Activated T-cell treated with anti-CD3 and anti-CD28 coated beads, Interleukin-2, amount 50 U/mL, for 48 hours (primary cell): ENCODE measurements at places on chromosomes 1 and 21.

GRCh38 chr1:47761974-47762373 is 235.2 kb downstream of the TRABD2B start:
- no peak for DNase-seq

DNA sequence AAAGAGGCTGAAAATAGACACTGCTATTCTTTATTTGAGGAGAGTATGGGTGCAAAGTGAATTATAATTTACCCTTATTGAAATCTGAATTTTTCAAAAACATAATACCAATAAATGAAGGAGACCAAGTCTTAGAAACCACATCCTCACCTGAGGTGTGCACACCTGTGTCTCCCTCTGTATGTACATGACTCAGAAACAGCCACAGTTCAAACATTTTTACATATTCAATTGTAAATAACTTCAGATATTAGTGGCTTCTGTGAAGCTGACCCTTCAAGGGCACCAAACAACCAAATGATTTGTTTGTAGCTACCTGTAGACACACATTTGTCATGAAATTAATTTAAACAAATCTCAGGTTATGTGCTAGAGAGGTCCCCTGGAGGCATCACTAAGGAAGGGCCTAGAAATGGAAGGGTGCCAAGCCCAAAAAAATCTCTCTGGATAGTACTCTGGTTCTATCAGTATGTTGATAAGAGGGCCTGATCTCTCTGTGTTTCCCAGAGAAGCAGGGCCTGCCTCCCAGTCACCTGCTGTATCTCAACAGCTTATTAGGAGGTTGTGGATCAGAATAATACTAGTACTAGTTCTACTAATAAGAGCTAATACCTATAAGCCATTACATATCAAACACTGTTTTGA is 28.1 kb downstream of the ERI3 start:
- DNase-seq = no peak

DNA sequence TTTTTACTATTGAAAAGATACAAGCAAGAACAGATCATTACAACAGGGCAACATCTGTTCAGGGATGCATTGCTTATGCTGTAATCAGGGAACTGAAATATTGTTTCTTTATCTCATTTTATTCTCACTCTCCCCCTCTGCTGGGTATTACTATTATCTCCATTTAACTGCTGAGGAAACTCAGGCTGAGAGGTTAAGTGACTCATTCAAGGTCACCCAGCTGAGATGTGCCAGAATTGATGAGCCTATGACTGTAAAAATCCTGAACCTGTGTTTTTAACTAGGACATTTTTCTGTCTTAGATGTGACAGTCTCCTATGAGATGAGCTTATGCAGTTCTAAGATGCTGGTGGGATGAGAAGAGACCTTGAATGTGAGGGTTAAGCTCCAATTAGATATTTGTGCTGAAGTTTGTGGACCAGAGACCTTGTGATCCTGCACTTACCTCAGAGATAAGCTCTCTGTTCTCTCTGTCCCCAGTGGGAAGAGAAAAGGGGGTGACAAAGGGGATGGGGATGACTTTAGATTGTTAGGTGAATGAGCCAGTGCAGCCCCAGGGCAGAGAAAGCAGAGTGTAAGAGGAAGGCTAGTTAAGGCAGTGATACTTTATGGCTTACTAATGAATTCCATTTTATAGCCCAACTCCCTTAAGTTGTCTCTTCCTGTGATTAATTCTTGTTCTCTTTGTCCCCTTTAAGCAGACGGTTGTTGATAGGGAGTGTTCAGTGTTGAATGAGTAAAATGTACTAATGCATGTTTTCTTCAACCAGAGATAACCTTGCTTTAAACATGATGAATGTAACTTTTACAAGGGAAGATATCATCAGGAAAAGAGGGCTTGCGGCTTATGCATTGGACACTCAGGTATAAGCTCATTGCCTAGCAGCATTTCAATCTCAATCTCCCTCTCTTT is 111.4 kb downstream of the HLX start:
- DNase-seq = no peak

- no peak for DNase-seq
Measured at GRCh38 chr21:41369920-41370839, 8.4 kb downstream of the MX2 start.

- no peak for DNase-seq
Measured at GRCh38 chr1:145999321-146000024, 3.1 kb upstream of the TXNIP start.

- no peak for DNase-seq
Measured at GRCh38 chr1:227280836-227281235, 37.5 kb downstream of the CDC42BPA start.

DNA sequence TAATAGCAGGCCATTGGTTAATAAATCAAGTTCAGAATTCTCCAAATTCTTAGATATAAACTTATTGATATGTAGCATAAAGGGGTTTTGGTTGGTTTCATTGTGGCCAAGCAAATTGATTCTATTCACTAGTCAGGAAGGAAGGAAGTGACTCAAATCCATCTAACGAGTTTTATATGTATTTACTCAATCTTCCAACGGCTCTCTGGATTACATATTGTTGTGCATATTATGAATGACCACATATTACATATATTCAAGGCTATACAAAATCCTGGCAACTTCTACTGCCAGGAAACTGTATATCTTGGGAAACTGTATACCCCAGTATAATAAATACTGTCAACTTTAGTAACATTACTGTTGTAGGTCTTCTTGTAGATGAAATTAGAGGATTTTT is 20.1 kb upstream of the PDE4B start:
- no peak for DNase-seq

GRCh38 chr1:27322569-27323240 is 742 bp downstream of the TMEM222 start:
- no peak for DNase-seq

- DNase-seq = no peak
Measured at GRCh38 chr1:183318433-183318832, 99.7 kb downstream of the NMNAT2 start.

DNA sequence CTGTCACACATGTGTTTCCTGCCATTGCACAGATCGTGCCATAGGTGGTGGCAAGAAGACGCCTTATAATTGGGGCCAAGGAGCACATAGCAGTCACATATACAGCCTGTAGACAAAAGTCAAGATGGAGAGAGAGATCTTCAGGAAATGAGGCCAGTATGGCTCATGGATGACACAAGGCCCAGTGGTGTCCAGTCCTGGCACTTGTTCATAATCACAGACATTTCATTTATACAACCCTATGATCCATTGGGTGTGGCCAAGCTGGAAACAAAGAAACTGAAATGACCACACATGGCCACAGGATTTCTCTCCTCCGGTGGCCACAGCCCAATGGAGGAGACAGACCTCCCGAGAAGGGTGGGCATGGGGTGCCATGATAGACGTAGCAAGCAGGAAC is 78.5 kb upstream of the KAZN start:
- no peak for DNase-seq

DNA sequence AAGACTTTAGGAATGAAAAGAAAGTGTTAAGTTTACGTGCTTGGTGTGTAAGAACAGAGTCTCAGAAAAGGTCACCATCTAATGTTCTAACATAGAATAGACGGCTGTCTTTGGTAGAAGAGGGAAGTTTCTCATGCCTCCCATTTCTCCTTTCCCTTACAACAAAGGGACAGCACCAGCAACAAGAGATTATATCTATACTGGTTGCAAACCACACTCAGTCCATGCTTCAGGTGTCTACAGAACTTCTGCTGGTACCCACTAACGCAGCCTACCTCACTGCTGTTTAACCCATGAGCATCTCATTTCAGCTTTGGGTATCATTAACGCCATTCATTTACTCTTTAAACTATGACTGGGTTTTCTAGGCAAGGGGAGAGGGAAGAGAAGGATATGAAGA is 9.2 kb upstream of the ITPKB start:
- DNase-seq = no peak

- DNase-seq = no peak
Measured at GRCh38 chr1:110686188-110686587, 11.4 kb upstream of the KCNA3 start.

DNA sequence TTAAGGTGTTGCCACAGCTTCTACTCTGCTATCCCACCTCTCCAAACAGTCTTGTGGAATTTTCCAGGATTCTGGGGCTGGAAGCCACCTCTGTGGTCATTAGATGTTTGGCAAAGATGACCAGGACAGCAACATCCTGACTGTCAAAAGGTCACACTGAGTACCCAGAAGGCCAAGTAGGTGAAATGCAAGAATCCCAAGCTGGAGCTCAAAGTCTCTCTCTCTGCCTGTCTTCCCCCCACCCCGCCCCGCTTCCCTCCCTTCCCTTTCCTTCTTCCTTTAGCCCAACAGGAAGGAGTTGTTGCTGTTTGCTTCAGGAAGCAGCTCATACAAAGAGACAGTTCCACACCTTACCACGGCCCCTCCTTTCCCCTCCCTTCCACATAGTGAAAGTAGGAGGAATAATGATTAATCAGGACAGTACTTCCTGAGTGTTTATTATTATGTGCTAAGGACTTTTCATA is 75.6 kb upstream of the SLC2A1 start:
- DNase-seq = no peak

DNA sequence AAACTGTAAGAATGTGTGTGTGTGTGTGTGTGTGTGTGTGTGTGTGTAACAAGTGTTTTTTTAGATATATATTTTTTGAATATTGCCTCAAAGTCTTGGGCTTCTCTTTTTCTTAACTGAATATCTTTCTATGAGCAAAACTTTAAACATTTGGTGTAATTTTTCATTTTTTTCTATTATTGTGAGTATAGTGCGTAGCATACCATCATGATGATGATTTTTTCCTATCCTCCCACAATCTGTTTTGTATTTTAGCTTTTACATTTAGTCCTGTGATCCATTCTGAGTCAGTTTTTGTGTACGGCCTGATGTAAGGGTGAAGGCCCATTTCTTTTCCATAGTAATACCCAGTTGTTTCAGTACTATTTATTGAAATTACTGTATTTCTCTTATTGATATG is 680.6 kb downstream of the TTLL7 start:
- DNase-seq = no peak

GRCh38 chr21:17197996-17198395 is 314.8 kb upstream of the CXADR start:
- DNase-seq = no peak

DNA sequence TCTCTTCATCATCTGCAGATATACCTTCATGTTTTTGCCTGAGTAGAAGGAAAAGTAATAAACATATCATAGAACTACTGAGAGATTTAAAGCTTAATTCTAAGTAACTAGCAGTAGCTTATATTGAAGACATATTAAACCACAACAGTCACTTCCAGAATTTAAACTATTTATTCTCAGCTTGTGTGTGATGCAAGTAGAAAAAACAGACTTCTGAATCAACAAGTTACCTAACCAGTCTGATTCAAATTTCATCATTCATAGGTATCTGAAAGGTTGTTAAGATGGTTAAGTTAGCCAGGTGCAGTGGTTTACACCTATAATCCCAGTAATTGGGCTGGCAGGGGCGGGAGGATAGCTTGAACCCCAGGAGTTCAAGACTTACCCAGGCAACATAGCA is 41.9 kb downstream of the SPAG17 start:
- no peak for DNase-seq

- no peak for DNase-seq
Measured at GRCh38 chr1:221692643-221693042, 49.2 kb downstream of the DUSP10 start.

- DNase-seq = no peak
Measured at GRCh38 chr1:108557296-108557695, 2.6 kb upstream of the EEIG2 start.

DNA sequence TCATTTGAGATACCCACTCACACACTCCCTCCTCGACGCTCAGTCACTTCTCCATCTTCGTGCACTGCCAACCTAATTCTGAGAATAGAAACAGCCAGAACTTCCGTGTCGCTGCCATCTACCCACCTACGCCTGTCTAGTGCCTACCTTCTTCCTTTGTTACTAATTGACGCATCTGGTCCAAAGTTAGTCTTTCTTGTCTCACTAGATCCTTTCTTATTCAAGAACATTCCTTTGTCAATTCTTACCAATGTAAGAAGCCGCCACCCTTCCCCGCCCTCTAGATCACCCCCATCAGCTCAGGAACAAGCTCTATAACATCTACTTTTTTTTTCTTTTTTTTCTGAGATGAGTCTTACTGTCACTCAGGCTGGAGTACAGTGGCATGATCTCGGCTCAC is 3.7 kb downstream of the PADI6 start:
- DNase-seq = no peak

- DNase-seq = no peak
Measured at GRCh38 chr1:31112266-31112935, 46.9 kb upstream of the PUM1 start.

- DNase-seq = no peak
Measured at GRCh38 chr1:96588416-96588995, 133.1 kb upstream of the PTBP2 start.

DNA sequence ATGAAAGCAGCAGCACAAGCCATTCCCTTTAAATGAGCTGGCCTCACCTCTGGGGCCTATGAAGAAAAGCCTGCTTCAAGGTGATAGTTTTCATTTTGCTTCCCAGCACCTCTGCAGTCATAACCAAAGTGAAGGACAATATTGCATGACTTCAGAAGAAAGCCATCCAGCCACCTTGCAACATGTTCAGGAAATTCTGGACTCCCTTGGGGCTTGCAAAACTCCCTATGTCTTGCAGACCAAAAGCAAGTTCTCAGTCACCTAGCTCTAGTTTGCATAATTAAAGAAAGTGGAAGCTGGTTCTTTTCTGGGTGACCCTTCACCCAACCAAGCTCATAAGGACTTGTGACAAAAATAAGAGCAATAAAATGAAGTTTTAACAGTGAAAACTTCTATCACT is 87.6 kb downstream of the GFI1 start:
- no peak for DNase-seq

- DNase-seq = no peak
Measured at GRCh38 chr1:96509951-96510350, 211.6 kb upstream of the PTBP2 start.

DNA sequence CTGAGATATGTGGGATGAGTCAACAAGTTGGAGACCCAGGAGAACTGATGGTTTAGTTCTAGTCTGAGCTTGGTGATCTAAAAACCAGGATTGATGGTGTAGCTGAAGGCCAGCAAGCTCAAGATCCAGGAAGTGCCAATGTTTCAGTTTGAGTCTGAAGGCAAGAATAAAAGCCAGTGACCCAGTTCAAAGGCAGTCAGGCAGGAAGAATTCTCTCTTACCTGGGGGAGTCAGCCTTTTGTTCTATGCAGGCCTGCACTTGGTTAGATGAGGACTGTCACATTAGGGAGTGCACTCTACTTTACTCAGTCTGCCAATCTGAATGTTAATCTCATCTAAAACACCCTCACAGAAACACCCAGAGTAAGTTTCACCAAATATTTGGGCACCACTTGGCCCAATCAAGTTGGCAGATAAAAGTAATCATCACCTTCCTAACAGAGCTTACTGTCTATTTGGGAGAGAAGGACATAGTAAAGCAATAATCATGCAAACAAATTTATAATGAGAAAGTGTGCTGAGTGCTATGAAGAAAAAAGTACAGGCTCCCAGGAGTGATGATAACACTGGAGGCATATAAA is 63.4 kb downstream of the TSEN15 start:
- DNase-seq = no peak

GRCh38 chr1:63982201-63982600 is 208.4 kb downstream of the ROR1 start:
- no peak for DNase-seq

- DNase-seq = no peak
Measured at GRCh38 chr1:27520651-27521050, 30.7 kb upstream of the WASF2 start.

GRCh38 chr1:180505732-180506335 is 3.5 kb upstream of the ACBD6 start:
- DNase-seq = no peak
